Femur (tissue), 1 donor: ENCODE measurements at places on chromosomes 5 and 9.

GRCh38 chr5:135662061-135662481 is 83.3 kb upstream of the CXCL14 start:
- no peak for DNase-seq

DNA sequence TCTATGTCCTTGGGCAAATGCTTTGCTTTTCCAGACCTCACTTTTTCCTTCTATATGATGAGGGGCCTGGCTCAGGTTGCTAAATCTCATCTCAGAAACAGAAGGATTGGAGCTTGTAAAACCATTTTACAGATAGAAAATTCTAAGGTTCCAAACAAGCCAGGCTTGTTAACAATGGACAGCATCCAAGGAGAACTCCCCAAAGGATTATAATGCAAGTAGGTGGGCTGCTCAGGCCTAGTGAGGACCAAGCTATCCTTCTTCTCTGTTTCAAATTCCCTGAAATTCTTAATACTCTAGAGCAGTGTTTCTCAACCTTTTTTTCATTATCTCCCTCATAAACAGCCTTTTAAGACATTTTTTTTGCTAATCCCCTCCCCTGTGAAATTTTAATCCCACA is 269.8 kb downstream of the TMEM38B start:
- no peak for DNase-seq

DNA sequence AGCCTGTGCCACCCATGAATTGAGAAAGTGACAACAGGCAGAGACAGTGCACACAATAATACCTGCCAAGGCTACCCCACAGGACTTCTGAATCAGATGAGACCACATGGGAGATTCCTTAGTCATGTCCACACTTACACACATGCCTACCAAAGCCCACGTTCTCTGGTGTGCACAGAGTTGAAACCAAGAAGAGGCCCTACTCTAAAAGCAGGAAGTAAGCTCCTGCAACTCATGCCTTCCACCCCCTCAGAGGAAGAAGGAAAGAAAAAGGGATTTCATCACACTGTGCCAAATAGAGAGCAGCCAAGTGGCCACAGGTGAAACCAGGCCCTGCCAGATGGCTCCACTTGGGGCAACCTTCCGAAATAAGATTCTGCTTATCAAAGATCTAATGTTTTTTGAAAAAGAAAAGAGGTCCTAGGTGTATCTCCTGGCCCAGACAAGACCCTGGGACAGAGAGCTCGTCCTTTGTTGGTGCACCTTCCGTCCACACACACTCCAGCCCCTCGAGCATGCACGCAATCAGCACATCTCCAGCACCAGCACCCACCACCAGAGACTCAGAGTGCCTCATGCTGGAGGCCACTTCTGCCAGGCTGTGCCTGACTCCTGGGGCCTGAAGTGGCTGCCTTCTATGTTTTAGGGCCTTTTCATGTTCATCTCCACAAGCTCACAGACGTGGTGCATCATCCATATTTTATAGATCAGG is 114.6 kb upstream of the SPOCK1 start:
- no peak for DNase-seq

DNA sequence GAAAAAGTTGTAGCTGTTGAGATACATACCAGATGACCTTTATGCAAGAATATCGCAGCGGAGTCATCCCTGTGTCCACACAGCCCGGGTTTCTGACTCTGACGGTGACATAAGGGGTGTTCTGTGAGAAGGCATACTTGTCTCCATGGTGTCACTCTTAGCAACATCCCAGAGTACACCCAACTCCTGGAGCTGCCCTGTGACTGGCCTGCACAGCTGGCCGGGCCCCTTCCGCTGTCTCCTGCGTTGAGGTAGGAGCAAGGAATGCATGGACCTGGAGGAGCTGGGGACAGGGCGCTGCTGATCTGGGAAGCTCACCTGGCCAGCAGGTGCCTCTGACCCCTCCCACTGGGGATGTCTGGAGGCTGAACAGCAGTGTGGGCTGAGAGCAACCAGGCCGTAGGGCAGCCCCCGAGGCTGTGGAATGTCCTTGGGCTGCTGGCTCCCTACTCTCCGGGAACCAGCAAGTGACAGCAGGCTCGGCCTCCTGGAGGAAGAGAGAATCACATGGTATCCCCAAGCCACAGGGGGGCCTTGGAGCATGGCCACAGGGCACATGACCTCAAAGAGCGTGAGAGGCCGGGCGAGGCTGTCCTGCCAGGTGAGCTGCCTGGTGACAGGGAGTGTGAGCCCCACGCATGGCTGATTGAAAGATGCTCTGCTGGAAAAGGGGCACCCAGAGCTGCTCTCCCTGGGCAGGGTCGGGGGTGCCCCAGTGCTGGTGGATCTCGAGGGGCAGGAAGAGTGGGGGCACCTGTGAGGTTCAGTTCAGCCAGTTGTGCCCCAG is 113.4 kb downstream of the MRPL36 start:
- no peak for DNase-seq

DNA sequence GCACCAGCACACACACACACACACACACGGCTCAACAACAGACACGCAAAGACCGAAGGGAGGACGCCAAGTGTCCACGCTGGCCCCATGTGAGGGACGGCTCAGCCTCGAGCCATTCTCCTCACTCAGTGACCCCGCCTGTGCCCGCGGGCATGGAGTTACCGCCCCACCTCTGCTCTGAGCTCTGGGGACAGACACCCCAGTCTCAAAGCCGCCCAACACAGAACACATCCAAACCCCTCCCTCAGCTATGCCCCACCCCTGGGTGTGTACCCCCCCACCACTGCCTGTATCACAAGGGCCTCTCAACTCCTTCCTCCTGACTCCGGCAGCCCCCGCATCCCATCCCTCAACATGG is 81.2 kb downstream of the CAMSAP1 start:
- DNase-seq: no peak

DNA sequence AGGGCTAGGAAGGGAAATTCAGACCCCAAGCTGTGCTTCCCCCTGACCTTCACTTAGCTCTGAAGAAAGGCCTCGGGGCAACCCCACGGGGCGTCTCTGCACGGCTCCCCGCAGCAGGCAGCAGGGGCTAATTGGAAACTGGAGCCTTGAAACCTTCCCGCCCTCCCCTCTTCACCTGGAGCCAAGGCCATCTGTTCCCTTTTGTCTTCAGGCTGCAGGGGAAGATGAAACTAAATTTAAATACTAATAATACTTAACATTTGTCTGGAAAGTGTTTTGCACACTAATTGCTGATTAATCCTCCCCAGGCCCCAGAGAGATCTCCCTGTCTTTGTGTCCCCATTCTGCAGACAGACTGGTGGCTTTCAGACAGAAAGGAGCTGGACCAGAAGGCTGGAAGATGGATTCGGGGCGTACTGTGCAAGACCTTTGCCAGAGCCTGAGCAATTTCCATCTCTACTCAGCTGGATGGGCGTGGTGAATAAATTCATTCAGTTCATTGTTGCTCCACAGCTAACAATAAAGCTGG is 34.1 kb upstream of the CPLX2 start:
- no peak for DNase-seq

DNA sequence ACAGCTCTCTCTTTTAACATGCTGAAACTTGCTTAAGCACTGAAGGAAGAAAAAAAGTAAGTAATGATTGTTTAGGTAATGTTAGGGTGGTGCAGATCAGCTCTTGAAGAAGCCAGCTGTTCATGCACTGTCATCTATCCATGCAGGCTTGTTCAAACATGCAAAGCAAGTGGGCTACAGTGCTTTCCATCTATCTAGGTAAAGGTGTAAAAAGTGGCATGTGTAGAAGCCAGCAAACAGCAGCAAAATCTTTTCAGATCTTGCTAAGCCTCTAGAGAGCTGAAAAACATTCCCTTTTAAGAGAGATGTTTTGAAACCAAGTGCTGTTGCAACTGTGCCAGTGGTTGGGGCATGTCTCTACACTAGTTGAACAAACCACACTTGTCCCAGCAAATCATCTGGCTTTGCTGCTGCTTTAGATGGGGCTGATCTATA is 214.4 kb downstream of the EFNA5 start:
- no peak for DNase-seq
